ENCODE measurements at places on chromosomes 2 and 18.
A peak's percentile ranks its signal among the peaks of the same experiment; 100 is the strongest.

DNA sequence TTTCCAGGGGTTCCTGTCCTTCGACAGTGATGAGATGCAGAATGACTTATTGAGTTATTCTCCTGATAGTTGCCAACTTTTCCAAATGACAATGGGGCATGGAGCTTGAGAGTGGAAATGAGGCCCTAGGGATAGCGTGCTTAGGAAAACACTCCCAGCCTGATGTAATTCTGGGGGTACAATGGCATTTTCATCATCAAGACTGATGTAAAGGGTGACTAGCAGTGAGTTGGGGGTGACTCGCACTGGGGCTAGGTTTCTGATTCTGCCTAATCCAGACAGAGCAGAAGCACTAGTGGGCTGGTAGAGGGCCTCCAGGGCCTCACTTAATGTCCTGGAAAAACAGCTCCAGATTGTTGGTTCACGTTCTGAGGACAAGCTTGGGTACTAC is 34.0 kb upstream of the IL37 start:
- no peak for DNase-seq

DNA sequence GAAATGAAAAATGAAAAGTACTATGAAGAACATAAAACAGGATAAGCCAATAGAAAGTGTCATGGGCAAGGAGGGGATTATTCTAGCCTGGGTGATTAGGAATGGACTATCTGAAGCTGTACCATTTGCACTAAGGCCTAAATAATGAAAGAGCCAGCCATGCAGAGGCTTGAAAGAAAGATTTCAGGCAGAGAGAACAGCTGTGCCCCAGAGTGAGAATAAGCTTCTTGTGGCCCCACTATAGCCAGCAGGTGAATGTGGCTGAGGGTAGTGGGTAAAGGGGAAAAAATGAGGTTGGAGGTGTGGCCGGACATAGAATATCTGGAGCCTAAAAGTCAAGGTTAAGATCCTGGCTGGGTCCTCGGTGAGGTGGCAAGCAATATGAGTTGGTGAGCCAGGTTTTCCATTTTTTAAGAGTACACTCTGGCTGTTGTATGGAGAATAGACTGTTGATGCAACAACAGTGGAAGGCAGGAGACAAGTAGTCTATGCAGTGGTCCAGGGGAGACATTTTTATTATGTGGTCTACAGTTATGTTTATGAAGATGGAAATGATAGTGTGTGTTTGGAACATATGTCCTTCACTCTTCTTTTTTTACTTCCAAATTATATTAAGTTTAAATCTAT is 135.2 kb upstream of the SETBP1 start:
- no peak for DNase-seq

DNA sequence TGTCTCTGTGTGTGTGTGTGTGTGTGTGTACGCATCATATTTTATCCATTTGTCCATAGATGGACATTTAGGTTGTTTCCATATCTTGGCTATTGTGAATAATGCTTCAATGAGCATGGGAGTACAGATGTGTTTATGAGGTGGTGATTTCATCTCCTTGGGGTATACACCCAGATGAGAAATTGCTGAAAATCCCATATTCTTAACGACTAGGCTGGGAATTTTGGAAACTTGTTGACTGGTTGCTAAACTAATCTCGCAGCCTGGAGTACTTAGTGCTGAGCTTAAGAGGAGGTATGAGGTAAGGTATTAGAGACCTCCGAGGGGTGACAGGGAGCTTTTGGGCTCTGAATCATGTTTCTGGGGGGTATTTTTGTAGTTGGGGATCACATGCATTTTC is 66.0 kb upstream of the SPRED2 start:
- DNase-seq = no peak

GRCh38 chr2:200275295-200276013 is 31.0 kb upstream of the SPATS2L start:
- DNase-seq = no peak

DNA sequence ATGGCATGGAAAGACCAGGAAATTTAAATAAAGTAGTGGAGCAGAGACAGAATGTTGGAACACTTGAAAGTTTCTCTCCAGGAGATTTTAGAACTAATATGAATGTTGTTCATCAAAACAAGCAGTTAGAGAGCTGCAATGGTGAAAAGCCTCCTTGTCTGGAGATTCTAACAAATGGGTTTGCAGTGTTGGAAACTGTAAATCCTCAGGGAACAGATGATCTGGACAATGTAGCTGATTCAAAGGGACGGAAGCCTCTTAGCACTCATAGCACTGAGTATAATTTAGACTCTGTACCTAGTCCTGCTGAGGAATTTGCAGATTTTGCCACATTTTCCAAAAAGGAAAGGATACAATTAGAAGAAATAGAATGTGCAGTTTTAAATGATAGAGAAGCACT is 27.7 kb downstream of the AFTPH start:
- DNase-seq = no peak

GRCh38 chr2:144507441-144508171 is 12.3 kb downstream of the ZEB2 start:
- no peak for DNase-seq

GRCh38 chr2:170222298-170222697 is 44.4 kb downstream of the MYO3B start:
- no peak for DNase-seq

GRCh38 chr2:67797801-67798540 is 264.8 kb downstream of the C1D start:
- DNase-seq = no peak

DNA sequence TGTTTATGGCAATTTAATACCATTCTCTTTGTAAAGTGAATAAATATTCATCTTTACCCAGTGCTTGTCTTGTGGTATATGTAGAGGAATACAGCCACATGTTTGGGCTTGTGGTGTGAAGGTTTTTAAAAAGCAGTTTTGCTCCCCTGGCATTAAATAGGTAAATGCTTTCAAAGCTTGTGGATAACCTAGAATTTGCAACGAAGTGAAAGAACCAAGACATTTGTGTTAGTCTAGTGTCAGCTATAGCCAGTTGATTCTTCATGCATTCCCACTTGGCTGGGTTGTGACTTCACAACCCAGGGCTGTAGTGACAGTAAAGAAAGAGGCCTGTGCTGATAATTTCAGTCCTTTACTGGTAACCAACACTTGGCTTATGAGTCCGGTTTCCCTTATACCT is 32.9 kb upstream of the TOGARAM2 start:
- DNase-seq = no peak

DNA sequence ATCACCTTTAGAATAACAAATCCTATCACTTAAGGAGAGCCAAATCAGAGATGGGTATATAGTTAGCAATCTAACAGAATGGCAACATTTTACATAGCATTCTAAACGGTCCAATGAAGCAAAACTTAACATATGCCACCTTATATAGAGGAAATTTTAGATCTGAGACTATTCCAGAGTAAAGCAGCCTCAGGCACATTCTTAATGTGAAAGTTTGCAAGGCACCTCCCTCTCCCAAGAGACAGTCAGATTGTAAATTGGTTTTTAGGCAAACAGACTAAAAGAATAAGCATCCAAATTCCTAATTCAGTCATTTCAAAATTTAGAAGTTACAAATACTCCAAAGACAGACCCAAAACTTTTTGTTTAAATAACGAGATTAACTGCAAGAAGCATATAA is 292.9 kb downstream of the STK39 start:
- DNase-seq = no peak

GRCh38 chr2:72080286-72081145 is 67.1 kb downstream of the CYP26B1 start:
- no peak for DNase-seq

- no peak for DNase-seq
Observed at GRCh38 chr2:20538308-20539132, 91.6 kb downstream of the RHOB start.

DNA sequence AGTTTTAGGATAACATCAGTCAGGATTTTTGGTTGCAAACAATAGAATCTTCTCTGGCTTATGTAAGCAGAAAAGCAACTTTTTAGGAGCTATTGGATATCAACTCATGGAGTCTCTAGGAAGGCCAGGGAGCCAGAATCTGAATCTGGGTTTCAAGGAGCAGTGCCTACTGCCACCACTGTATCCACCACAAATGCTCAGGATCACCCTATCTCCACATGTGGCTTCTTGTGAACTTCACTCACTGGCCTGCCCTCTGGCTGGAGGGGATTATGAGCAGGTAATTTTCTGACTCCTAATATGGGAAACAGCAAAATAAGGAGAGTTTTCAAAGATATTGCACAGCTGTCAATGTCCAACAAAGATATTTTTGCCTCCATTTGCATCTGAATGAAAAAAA is 142.9 kb downstream of the PKP4 start:
- no peak for DNase-seq

- DNase-seq = no peak
Observed at GRCh38 chr2:69090820-69091219, 77.8 kb downstream of the ANTXR1 start.

DNA sequence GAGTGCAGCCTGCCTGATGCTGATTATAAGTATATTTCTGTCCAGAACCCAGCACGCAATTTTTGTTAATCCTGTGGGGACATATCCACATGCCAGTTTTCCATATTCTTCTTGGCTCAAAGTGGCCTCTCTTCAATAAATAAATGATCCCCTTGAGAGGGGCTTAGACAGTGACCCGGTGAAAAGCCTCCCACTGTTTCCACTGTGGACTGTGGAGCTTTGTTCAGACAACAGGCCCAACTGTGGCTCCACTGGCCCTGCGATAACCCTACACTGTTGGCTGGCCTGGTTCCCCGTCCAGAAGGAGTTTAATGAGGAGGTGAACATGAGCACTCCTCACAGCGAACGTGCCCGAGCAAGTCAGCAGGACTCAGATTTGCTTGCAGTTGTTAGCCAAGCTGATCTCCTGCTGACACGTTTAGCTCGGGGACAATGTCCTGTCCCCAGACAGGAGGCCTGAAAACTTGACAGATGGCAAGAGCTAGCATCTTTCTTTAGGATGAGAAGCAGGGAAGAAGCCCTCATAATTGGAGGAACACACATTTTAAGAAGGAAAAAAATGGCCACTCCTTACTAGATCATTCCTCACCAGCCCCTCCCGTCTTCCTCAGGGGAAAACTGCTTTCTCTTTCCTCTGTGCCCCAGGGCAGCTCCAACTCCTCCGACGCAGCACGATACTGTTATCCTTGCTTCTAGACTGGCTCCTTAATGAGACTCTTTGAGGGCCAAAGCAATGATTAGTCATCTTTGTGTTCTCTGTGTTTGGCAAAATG is 20.0 kb upstream of the MTCL1 start:
- no peak for DNase-seq

- DNase-seq = no peak
Observed at GRCh38 chr2:15241201-15241600, 319.9 kb downstream of the NBAS start.

GRCh38 chr2:46939626-46940359 is 24.2 kb upstream of the MCFD2 start:
- no peak for DNase-seq

GRCh38 chr18:79569720-79570119 is 109.9 kb upstream of the CTDP1 start:
- DNase-seq = no peak

DNA sequence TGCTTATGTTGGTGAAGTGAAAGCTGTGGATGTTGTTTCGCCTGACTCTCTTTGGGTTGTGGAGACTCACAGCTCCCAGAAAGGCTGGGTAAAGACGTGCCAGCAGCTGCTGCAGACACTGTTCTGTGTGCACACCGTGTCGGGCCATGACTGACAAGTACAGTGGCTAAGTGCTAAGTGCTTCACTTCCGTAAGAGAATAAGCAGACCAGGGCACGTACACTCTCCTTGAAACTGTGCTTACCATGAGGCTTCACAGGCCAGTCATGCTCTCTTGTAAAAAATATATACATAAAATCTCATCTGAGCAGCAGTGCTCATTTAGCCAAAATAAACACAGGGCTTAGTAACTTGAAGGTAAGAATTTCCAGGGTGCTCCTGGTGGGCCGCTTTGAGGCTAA is 86.0 kb downstream of the NRP2 start:
- DNase-seq = no peak

GRCh38 chr2:9397201-9397600 is 26.1 kb downstream of the ITGB1BP1 start:
- no peak for DNase-seq

DNA sequence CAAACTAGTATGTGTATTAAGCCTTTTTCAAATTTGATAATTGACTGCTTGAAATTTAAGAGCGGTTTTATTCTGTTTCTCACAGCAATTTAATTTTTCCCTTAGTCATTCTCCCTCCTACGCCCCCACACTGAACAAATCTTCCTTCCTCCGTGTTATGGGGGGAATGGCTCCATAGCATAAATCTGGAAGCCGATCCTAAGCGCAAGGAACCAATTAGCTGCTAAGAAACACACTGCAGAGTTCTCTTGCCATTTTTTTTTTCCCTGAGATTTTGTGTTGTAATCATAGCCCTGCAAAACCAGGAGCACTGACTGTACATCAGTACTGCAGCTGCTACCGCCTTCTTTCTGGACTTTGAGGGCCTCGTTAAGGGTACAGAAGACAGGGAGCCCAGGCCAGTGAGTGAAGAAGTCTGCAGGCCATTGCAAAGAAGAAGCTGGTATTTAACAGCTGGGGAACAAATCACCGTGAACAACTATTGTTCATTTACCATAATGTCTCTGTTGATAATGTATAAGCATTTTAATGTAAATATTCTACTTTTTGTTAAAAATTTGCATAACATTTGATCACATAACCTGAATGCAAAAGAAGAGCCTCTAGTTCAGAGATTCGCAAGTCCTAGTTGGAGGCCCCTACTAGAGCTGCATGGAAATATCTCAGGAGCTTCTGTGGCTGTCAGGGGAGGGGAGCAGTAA is 264.0 kb downstream of the LRATD1 start:
- no peak for DNase-seq

- DNase-seq = peak; percentile 50
Observed at GRCh38 chr18:36411745-36412168, 114.2 kb downstream of the FHOD3 start.

- no peak for DNase-seq
Observed at GRCh38 chr18:755506-755905, 43.1 kb upstream of the ENOSF1 start.

- peak; percentile 32 for DNase-seq
Observed at GRCh38 chr2:34096562-34097171, 497.6 kb upstream of the FAM98A start.

DNA sequence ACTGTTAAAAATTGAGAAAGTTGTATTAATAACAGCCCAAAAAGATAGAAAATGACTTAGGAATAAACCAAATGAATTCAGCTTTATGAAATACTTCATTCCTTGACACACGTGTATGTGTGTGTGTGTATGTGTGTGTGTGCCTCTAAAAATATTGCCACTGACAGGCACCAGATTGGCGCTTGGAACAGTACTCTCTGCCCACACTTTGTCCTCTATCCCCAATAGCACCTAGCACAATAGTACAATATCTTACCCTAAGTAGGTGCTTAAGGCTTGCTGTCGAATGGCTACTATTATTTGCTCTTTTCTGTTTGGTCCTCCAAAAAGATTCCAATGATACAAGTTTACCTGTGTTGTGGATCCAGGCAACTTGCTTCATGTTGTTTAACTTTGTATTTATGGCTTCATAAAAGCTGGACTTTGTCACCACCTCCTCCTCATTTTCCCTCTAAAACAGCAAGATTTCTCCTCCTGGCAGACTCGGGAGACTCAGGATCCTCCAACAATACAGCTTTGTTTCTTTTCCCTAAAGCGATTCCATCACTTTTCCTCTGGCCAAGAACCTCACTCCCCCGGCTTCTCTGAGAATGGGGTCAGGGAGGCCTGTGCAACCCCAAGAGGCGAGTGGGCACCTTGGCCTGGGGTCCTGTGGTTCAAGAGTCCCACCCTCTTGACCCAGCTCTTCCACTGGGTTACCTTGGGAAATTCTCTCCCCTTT is 43.3 kb upstream of the LCLAT1 start:
- DNase-seq = no peak
